NCI-H446 treated with DMSO at 0.1 percent for 48 hours (cell line): ENCODE measurements at places on chromosomes 4 and X.

GRCh38 chr4:165635381-165635780 lies 237.7 kb upstream of the TLL1 start:
- no peak for DNase-seq

GRCh38 chr4:156295676-156296195 lies 342.1 kb upstream of the CTSO start:
- DNase-seq, result no peak

GRCh38 chr4:94410678-94411206 lies 41.0 kb upstream of the PDLIM5 start:
- DNase-seq, result peak; percentile 76

GRCh38 chr4:89511776-89512175 lies 204.2 kb upstream of the GPRIN3 start:
- no peak for DNase-seq

DNA sequence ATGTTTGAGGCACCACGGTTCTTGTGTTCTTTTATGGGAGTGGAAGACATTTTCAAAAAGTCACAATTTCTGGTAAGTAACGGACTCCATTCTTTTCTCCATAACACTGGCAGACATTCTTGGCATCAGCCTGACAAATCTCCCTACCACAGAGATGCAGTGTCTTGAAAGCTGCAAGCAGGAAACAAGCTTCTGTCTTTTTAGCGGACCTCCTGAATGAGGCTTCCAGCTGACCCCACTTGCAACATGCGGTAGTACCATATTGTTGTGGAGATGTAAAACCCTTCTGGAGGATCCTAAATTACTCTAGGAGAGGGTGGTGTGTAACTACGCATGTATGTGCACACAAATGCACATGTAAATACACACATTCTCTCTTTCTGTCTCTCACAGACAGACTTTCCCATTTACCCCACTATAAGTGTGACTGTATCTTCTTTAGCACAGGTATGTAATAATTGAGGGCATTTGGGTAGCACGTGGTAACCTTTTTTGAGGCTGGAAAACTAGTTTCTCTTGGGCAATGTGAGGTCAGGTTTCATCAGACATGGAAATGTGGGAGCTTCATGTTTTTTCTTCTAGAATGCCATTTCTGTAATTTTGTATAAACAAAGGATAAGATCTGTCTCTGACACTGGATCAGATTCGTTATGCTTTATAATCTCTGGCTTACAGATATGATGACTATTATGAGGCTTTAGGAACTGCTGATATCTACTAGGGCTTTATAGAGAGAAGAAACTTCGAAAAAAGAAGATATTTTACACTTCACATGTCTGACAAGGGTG lies 130.1 kb downstream of the MGST2 start:
- no peak for DNase-seq

DNA sequence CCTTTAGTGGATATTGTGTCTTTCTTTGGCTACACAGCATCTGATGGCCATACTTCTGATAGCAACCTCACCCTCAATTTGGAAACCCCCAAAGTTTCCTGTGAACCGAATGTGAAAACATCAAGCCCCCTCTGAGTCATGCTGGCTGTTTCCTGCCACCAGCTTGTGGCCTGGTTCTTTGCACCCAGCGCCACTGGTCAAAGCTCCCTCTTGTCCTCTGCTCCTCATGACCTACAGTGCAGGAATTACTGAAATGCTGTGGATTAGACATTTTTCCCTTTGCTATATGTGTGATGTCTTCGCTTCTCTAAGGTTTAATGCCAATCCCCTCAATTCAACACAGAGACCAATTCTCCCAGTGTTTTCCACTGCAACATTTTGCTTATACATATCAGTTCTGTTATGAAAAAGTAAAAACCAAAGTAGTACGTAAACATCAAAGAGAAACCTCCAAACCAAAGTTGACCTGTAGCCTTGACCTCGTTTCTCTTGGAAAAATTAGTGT lies 224.0 kb upstream of the TENM3 start:
- no peak for DNase-seq

DNA sequence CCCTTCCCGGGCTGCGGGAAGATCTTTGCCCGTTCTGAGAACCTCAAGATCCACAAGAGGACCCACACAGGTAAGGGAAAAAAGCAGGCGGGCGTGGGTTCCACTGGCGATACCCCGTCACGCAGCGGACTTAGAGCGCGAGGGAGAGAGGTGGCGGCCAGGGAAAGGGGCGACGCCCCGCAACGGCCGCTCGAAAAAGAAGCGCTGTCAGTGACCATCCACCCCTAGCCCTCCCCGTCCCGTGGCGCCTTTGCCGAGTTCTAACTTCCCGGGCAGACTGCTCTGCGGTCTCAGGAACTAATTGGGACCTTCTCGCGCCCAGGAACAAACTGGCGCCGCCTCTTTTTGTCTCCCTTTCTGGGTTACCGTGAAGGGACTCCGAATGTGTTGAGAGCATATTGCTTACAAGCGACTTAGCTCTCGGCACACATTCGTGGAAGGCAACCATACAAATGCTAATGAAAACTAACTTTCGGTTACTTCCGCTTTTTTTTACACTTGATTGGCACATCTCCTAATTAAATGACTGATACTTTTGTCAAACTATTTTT lies 1.8 kb downstream of the ZIC3 start:
- DNase-seq, result no peak

DNA sequence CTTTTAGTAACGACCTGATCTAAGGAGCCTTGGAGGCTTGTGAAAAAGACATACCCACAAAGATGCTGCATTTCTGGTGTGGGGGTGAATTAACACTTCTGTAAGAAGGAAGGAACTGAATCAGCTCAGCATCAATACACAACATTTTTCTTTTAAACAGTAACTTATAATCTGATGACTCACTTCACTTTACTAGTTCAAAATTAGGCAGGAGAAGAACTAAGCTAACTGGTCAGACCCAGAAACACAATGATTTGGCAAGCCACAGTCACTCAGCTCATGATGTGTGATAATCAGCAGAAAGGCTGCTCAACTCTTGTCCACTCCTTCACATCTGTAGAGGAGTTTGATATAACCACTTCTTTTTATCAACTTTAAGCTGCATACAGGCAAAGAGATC lies 4.6 kb downstream of the MMAA start:
- no peak for DNase-seq

GRCh38 chr4:8316911-8317351 lies 47.4 kb downstream of the HTRA3 start:
- DNase-seq, result no peak

- DNase-seq, result no peak
Measured at GRCh38 chr4:12691168-12691567, 793.0 kb downstream of the RAB28 start.

GRCh38 chrX:71475785-71476540 lies 56.9 kb upstream of the OGT start:
- DNase-seq, result no peak

DNA sequence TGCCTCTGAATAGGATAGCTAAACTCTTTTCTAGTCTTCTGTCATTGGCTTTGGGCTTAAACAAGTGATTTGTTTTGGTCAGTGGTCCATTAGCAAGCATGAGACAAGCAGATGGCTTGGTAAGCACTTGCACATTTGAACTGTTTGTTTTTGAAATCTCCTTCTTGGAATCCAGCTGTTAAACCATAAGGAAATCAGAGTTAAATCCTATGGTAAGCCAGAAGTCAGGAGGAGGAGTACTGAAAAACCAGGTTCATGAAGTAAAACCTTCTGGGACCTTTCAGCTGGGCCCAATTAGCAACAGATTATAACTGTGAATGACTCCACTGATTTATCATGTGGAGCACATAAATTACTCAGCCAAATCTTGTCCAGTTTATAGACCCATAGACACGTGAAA lies 1042.5 kb upstream of the PABPC4L start:
- no peak for DNase-seq

DNA sequence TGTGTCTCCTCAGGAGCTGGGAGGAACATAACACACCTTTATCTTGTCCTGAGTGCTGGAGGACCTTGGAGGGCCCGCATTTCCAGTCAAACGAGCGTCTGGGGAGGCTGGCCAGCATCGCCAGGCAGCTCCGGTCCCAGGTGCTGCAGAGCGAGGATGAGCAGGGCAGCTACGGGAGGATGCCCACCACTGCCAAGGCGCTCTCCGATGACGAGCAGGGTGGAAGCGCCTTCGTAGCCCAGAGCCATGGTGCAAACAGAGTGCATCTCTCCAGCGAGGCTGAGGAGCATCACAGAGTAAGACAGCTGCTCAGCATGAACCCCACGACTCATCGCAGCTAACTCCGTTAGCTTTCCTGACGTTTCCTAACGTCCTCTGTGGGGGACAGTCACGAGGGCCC lies 430 bp downstream of the TRIML1 start:
- DNase-seq, result no peak

DNA sequence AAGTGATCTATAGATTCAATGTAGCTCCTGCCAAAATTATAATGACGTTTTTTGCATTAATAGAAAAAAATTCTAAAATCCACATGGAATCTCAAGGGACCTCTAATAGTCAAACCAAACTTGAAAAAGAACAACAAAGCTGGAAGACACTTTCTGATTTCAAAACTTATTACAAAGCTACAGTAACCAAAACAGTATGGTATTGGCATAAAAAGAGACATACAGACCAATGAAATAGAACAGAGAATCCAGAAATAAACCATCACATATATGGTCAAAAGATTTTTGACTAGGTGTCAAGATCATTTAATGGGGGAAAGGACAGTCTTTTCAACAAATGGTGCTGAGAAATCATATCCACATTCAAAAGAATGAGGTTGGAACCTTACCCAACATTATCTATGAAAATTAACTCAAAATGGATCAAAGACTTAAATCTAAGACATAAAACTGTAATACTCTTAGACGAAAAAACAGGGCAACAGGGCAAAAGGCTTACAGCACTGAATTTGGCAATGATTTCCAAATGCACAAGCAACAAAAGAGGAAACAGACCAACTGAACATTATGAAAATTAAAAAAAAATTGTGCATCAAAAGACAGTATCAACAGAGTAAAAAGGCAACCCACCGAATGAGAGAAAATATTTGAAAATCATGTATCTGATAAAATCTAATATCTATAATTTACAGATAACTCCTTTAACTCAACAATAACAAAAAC lies 3.9 kb downstream of the FBXO8 start:
- no peak for DNase-seq

DNA sequence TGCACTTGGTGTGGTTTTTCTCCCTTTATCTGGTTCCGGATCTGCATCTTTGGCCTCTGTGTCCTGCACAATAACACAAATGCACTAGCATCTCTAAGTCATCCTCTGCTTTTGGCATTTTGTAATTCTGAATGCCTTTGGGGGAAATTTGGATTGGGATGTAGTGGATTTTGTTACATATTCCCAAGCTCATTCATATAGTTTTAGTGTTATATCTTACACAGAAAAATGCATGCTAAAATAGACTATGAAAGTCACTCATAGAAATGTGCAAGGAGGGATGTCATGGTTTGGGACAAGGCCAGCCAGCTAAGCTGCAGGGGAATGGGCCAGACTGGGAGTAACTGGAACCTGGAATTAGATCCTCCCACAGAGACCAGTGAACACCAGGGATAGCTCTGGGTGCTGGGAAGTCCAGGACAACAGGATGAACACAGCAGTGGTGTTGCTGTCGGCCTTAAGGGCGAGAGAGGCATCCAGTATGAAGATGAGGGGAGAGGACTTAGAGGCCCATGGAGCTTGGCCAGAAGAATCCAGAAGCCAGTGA lies 20.1 kb downstream of the ENPP6 start:
- no peak for DNase-seq

- no peak for DNase-seq
Measured at GRCh38 chr4:93834249-93835066, 5.9 kb downstream of the ATOH1 start.

DNA sequence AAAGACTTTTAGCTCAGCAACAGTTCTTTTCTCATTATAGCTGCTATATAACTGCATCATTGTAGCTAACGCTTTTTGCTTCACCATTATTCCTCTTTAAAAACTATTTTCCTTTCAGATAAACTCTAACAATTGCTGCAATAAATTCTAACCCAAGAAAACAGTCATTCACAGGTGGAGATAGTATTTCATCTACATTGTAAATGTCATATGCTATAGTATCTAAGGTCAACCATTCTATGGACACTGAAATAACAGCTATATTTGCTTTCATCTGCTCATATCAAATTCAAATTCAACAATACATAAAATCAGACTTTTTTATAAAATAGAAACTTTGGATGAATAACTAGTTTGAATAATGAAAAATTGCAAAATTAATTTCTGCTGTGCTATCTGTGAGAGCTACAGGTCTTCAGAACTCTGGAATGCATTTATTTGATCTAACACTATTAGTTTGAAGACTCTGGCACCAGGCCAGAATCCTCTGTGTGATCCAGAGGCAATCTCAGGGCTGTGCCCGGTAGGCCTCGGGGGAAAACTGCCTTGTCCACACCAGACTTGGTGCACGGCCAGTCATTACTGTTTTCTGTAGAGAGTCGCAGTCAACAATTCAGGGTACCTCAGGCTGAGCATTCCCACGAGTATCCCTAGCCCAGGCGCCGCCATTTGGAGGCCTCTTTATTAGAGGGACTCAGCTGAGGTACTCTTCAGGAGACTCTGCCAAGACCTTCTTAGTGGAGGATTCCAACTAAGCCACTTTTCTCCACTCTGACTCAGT lies 332.4 kb downstream of the SLC7A11 start:
- DNase-seq, result peak; percentile 36

DNA sequence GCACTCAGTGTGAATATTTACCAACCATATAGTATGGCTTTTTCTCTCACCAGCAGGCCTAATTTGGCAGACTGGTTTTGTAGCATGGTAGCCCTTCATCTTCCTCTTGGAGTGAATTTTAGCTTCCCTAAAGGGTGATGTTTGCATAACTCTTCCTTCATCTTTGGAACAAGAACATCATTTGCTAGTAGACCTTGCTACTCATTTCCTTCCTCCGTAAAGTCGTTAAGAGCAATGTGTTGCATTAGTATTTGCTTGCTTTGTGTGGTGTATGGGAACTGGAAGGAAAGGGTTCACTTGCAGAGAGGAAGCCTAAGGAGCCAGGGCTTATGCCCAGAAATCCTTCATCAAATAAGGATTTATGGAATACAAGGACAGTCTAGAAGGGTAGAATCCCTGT lies 50.2 kb upstream of the PGRMC2 start:
- no peak for DNase-seq

DNA sequence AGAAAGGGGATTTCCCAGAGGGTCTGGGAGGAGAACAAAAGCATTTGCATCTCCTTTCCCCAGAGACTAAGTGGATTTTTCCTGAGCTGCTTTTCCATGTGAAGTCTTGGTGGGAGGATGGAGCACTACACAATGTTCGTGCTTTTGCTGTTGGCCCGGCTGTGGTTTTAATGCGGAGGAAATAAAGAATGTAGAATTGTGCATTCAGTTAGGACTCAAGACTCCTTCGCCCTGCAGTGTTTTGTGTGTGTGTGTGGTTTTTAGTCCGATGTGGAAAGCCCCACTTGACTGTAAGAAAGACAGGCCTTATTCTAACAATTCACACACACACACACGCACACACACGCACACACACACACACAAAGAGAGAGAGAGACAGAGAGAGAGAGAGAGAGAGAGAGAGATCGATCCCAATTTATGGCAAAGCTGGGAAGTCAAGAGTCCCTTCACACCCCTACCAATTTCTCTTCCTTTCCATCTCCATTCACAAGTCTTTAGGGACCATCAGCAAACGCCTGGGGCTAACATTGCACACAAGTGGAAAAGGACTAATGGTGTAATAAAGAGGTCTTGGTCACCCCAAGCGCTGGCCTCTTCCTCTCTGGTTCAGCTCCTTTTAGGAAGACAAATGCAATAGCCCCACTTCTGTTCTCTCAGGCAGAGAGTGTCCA lies 44.2 kb downstream of the CLDN34 start:
- no peak for DNase-seq

GRCh38 chr4:143183513-143184216 lies 1.1 kb upstream of the USP38 start:
- no peak for DNase-seq

GRCh38 chrX:123303429-123303828 lies 119.4 kb downstream of the GRIA3 start:
- DNase-seq, result no peak
